SK-MEL-5 (cell line): ENCODE measurements at places on chromosomes 6 and 20.

- DNase-seq: no peak
Observed at GRCh38 chr6:138824482-138825144, 28.7 kb downstream of the ECT2L start.

GRCh38 chr6:111812060-111813038, 60.9 kb downstream of the FYN start:
- no peak for DNase-seq

GRCh38 chr6:149451376-149452036, 33.3 kb downstream of the ZC3H12D start:
- DNase-seq: no peak

DNA sequence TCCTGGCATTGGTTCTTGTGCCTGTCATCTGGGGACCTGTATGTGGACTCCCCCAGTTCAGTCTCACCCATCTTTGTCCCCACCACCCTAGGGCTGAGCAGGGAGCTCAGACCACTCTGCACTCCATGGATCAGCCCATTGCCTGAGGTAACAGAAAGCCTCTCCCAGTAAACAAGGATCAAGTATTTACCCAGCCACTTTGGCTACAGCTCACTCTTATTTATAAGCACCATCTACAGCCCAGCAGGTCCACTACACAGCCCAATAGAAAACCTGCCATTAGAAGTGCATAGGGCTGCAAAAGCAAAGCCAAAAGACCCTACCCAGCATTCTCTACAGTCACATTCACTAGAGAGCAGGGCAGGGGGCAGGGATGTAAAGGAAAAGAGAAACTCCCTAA, 335.0 kb upstream of the SYNCRIP start:
- DNase-seq: no peak
